ENCODE measurements at places on chromosomes 12 and 14.

GRCh38 chr14:40221428-40221827, 789.2 kb upstream of the FBXO33 start:
- DNase-seq = no peak

GRCh38 chr12:53516758-53517455, 9.6 kb upstream of the NPFF start:
- DNase-seq = no peak

DNA sequence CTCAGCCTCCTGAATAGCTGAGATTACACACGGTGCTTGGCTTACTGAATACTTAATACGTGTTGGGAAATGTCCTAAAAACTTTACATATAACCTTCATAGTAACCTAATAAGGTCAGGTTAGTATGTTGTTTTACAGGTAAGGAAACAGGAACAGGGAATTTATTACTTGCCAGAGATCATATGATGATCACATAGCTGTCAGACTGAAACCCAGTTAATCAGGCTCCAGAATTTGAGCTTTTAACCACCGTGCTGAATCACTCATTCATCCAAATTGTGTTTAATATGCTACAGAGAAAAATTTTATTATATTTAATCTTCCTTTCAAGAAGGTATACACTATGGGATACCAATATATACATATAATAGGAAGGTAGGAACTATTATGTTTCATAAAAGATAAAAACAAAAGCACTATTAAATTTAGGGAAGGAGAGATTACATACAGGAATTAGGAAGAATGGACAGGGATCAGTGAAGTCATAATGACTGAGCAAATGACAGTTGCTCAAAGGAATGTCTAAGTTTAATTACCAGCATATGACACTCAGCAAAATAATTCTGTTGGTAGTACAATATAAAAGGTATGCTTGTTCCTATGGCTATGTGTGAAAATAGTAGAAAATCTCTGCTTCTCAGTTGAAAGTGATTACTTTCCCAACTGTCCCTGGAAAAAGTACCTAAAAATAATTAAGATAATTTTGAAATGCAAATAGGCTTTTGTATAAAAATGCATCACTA, 59.3 kb downstream of the HEATR5A start:
- DNase-seq = no peak

DNA sequence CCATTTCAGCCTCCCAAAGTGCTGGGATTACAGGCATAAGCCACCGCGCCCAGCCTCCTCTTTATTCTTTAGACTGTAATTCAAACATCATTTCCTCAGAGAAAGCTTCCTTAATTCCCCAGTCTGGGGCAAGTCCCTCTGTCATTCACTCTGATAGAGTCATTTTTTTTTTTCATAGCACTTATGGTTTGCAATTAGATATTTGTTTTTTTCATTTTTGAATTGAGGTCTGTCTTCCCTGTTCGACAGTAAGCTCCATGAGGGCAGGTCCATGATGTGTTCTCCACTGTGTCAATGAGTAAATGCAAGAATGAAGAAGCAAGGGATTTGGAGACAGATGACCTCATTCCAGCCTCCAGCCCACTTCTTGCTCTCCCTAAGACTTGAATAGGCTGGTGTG, 12.1 kb downstream of the ASIC1 start:
- DNase-seq = no peak

- no peak for DNase-seq
These were observed 48.2 kb upstream of the PLXNC1 start for GRCh38 chr12:94100211-94100627.

GRCh38 chr12:188910-189621, 24.9 kb downstream of the SLC6A12 start:
- DNase-seq = peak; percentile 91

DNA sequence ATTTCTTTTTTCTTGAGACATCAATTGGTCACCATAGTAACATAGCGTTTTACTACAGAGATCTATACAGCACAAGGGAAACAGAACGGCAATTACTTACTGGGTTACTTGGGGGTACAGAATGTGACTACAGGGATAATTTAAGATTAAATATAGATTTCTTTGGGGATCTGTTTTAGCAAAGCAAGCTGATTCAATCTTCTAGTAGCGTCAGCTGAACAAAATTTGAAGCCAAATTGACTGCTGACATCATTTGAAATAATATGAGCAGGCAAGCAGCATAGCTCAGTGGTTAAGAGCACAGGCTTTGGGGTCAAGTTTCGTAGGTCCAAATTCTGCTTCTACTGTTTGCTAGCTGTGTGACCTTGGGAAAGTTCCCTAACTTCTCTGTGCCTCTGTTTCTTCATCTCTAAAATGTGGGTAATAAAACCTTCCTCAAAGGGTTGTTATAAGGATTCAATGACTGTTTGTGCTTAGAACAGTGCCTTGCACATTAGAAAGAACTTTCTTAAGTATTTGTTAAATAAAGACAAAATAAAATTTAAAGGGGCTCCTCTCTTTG, 12.8 kb downstream of the GPR19 start:
- no peak for DNase-seq

GRCh38 chr12:53200458-53201176, 6.4 kb downstream of the ITGB7 start:
- no peak for DNase-seq

DNA sequence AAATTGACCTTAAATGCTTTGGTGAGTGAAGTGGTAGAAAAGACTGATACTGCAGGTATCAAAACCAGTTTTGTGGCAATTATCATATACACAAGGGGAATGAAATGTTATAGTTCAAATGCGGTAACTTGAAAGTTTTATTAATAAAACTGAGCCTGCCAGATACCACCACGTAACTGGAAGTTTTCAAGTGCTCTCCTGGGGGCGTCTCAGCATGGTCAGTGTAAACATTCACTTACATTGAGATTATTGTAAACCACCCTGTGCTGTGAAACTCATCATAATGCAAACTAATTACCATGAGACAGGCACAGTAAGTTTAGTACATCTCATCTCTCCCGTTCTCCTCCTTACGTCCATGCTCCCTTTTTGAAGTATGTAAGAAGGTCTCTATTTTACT, 280.7 kb upstream of the FAR2 start:
- no peak for DNase-seq

- peak; percentile 23 for DNase-seq
These were observed 116.3 kb upstream of the PRICKLE1 start for GRCh38 chr12:42705863-42706262.

- DNase-seq = no peak
These were observed 72.7 kb downstream of the RIN3 start for GRCh38 chr14:92585981-92586937.

- no peak for DNase-seq
These were observed 715.6 kb upstream of the FLRT2 start for GRCh38 chr14:84814391-84814790.

- no peak for DNase-seq
These were observed 35.8 kb upstream of the GALNT9 start for GRCh38 chr12:132365226-132365625.

GRCh38 chr12:110373425-110373824, 30.1 kb downstream of the ANAPC7 start:
- no peak for DNase-seq

DNA sequence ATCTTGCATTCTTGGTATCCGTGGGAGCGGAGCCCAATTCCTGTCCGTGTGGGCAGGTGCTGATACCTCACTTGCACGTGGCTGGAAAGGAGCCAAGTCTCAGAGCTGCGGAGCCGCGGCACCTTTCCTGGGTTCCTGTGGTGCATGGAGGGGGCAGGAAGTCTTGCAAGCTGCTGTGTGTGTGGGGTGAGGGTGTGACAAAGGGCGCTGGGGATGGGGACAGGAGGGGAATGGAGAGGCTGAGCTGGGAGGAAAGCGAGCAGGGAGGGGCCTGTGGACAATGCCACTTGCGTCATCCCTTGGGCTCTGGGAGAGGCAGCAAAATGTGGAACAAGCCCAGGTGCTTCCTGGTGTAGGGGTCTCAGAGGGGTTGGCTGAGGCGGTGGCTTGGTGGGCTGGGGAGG, 86.7 kb downstream of the CALM1 start:
- DNase-seq = no peak

- no peak for DNase-seq
These were observed 114.0 kb downstream of the PLEKHA5 start for GRCh38 chr12:19243551-19243950.

- peak; percentile 92 for DNase-seq
These were observed at the start of the genes CPSF2 and NDUFB1 for GRCh38 chr14:92121670-92122350. CPSF2 (plus strand) TSS chr14:92121969; CDS start chr14:92130985, 9,016 bp downstream. NDUFB1 (minus strand) TSS chr14:92121706; CDS start chr14:92117637, 4,069 bp downstream.

DNA sequence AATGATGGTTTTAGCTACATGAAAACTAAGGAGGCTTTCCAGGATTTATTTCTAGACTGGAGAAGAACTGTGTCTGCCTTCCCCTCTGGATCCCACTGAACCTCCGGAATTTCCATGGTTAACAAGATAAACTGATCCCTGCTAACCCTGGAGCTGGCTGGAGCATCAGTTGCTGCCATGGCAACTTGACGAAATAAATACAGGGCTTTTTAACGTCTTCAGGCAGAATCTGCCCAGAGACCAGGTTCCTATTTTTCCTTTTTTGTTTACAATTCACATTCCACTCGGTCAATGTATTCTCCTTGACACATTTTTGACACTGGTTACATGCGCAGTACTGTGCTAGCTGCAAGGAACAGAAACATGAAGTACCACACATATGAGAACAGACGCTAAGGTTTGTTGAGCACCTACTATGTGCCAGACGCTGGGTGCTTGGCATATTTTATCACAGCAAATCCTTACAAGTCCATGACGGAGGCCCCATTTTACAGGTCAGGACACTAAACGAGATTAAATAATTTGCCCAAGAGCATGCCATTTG, 1.7 kb downstream of the C14orf132 start:
- DNase-seq = no peak

- DNase-seq = no peak
These were observed 9.9 kb upstream of the LBHD2 start for GRCh38 chr14:103073876-103074728.

DNA sequence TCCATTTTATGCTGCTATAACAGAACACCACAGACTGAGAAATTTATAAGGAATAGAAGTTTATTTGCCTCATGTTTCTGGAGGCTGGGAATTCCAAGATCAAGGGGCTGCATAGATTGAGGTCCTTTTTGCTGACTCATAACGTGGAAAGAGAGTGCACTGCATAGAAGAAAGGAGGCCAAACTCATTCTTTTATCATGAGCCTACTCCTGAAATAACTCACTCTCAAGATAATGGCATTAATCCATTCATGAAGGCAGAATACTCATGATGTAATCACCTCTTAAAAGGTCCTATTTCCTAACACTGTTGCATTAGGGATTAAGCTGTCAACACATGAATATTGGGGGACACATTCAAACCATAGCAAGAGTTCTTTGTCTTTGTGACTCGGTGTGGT, 60.0 kb upstream of the FBXO33 start:
- no peak for DNase-seq

DNA sequence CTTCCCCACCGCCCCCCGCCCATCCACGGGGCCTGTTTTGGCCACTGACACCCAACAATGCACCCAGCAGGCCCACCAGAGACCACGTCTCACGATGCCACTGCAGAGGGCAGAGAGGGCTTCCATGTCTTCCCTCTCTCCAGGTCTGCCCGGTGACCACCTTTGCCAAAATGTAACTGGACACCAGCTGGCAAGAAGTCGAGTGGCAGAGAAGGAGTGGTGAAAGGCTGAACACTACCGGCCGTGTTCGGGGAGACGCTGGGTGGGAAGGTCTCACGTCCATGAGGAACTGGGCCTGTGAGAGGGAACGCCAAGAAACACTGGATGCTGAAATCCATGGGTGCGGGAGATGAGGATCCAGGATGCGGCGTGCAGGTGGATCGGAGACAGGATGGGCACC, 308.2 kb downstream of the ADGRD1 start:
- no peak for DNase-seq

DNA sequence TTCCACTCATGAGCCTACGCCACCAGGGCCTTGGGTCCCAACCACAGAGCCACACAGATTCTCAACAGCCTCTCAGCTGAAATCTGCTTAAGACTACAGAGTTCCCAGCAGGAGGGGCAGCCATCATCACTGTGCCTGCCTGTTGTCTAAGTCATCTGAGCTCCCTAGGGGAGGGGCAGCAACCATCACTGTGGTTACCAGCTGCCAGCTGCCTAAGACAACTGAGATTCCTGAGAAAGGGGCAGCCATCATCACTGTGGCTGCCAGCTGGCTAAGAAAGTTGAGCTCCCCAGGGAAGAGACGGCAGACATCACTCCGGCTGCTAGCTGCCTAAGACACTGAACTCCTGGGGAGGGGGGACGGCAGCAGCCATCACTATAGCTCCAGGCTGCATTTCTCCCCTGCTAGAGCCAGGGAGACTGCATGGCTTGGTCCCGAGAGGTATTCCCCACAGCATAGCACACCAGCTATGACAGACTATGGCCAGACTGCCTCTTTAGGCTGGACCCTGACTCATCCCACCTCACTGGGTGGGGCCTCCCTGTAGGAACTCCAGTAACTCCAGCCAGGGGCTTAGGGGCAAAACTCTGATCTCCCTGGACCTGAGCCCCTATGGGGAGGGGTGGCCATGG, 37.2 kb upstream of the C14orf132 start:
- DNase-seq = peak; percentile 52

DNA sequence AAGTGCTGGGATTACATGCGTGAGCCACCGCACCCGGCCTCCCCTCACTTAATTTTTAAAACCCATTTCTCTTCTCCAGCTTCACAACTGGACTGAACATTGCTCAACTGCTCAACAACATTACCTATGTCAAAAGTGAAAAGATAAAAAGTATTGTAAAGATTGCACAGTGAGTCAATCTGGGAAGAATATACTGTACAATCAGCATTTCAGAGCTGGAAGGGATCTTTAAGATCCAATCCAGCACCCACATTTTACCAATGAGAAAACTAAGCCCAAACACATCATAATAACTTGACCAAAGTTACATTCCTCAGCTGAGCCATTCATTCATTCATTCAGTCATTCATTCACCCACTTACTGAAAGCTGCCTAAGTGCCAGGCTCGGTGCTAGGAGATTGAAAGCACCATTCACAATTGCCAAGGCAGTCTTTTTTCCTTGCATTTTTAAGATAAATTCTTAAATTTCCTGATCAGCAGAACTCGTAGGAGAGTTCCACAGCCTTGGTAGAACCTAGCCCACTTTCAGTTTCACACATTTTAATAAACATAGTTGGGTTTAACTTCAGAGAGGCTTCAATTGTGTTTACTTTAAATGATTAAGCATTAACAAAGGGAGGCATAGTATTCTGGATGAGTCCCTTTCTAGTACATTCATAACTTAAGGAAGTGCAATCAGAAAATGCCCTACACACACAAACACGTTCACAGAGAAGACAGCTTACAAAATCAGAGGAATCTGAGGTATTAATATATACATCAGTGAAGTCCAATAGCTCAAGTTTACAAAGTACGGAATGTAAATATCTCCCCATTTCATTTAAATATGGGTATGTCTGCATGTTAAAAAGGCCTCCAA, 3.0 kb downstream of the GALNT4 start:
- no peak for DNase-seq

- DNase-seq = peak; percentile 49
These were observed 21.4 kb upstream of the GSG1 start for GRCh38 chr12:13124656-13125505.

DNA sequence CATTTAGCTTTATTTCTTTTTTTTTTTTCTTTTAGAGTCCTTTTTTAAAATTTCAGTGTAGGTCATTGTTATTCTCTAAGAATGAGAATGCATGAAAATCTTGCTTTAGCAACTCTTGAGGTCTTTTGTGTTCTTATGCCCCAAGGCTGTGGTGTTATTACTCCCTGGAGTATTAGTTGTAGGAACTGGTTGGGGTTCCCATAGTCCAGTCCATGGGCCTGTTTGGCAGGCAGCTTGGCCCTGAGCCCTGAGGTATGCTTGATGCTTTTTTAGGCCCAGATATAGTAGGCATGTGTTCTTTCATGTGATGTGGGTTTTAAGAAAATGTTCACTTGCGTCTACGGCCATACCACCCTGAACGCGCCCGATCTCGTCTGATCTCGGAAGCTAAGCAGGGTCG, 1.6 kb downstream of the FAM234B start:
- no peak for DNase-seq
